ENCODE measurements at places on chromosomes 1 and 21. TPM values are rescaled to one million over a fixed set of nuclear protein-coding genes. Genes with fewer than 3 reads are reported as not detected.

DNA sequence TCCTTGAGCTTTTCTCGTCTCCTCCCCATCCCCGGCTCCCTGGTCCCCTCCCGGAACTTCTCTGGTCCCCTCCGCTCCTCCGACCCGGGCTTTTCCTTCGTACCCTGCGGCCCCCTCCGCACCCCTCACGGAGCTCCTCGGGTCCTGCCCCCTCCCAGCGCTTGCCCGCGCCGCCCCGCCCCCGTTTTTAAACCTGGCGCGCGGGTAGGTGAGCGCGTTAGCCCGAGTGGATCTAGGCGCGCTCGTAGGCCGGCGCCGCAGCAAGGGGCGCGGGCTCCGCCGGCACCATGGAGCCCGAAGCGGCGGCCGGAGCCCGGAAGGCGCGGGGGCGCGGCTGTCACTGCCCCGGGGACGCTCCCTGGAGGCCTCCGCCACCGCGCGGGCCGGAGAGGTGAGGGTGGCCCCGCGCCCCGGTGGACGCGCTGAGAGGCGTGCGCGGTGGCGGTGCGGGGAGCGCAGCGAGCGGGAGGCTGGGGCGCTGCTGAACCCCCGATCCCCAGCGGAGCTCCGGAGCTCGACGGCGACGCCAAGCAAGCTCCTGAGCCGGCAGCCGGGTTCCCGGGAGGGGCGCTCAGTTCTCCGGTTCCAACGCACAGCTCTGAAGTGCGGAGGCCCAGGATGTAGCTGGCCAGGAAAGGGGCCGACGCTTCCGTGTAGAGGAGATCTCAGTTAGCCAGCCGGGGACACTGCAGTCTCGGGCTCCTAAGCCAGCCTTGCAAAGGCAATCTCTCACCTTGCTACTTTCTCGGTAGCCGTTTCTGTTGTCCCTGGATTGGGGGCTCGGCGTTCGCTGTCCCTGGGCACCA lies at the start of gene RIPPLY3:
Gene RIPPLY3, plus strand, starts transcription at position 217 of the 806 bp plus-strand sequence. Its CDS starts 71 bp downstream, at position 288.
- no peaks in the 10 kb centered on the region for H3K36me3 ChIP-seq
- DNase-seq = no peak
- H3K4me1 ChIP-seq = no peaks in the 10 kb centered on the region
- peak within 1 kb of the TSS; percentile 27 for H3K4me3 ChIP-seq

DNA sequence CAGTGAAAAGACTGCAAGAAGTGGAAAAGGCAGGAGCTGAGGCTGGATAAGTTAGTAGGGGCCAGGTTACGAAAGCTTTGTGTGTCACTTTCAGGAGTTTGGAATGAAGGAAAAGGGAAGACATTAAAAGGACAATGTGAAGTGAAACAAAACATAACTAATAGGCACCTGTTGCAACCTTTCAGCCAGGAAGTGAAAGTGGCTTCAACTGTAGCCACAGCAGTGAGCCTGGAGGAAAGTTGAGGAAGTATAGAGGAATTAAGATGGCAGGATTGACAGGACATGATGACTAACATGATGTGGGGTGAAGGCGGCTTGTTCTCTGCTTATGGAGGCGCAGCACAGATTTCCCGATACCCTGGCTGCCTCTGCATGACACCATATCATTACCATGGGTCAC lies 68.9 kb downstream of the C4BPA start:
- no peak for DNase-seq
- H3K36me3 ChIP-seq = no peaks in the 10 kb centered on the region
- no peak overlapping the region for H3K4me3 ChIP-seq
- no peak overlapping the region for H3K27ac ChIP-seq
- no peaks in the 10 kb centered on the region for H3K4me1 ChIP-seq
- no peaks in the 10 kb centered on the region for H3K27me3 ChIP-seq

DNA sequence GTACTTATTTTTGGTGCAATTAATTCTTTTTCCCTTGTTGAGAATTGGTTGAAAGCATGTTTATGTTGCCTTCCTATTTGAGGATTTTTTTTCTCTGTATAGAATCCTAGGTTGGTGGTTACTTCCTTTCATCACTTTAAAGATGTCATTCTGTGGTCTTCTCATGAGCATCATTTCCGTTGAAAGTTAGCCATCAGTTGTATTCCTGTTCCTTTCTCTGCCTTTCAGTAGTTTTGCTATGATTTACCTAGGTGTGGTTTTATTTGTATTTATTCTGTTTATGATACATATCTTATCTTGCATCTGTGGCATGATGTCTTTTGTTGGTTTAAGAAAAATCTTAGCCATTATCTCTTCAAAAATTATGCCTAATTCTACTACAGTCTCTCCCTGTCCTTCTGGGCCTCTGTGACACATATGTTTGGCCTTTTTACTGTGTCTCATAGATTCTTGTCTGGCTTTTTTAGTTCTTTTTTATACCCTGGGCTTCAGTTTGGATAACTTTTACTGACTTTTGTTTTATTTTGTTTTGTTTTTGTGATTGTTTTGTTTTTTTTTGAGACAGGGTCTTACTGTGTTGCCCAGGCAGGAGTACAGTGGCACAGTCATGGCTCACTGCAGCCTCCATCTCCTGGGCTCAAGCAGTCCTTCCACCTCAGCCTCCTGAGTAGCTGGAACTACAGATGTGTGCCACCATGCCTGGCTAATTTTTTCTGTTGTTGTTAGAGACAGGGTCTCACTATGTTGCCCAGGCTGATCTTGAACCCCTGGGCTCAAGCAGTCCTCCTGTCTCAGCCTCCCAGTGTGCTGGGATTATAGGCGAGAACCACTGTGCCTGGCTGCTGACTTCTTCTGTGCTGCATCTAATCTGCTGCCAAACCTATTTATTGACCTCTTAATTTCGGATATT lies 24.1 kb downstream of the PTGFRN start:
- no peak overlapping the region for H3K27ac ChIP-seq
- H3K4me1 ChIP-seq = no peaks in the 10 kb centered on the region
- no peaks in the 10 kb centered on the region for H3K36me3 ChIP-seq

DNA sequence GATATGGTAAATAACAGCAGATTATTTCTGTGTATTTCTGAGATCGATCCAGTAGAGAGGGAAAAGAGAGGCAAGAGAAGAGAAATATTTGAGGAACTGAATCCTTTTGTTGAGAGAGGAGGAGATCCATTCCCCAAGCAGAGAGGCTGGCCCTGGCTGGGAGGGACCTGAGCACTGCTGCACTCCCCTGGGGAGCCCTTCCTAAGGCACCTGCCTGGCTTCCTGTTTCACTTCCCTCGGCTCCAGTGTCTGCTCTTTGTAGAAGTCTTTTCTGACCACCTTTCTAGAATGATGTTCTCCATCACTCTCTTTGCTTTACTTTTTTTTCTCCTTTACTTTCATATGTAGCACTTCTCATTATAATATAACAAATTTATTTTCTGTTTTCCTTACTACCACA lies 42.3 kb upstream of the SLC6A9 start:
- no peaks in the 10 kb centered on the region for H3K36me3 ChIP-seq
- H3K27ac ChIP-seq = no peak overlapping the region

- H3K4me3 ChIP-seq = no peak overlapping the region
- no peak for DNase-seq
- no peaks in the 10 kb centered on the region for H3K36me3 ChIP-seq
- no peaks in the 10 kb centered on the region for H3K4me1 ChIP-seq
- no peak overlapping the region for H3K27ac ChIP-seq
- H3K27me3 ChIP-seq = no peaks in the 10 kb centered on the region
These were observed 79.7 kb downstream of the KIF26B start for GRCh38 chr1:245234217-245235081.

DNA sequence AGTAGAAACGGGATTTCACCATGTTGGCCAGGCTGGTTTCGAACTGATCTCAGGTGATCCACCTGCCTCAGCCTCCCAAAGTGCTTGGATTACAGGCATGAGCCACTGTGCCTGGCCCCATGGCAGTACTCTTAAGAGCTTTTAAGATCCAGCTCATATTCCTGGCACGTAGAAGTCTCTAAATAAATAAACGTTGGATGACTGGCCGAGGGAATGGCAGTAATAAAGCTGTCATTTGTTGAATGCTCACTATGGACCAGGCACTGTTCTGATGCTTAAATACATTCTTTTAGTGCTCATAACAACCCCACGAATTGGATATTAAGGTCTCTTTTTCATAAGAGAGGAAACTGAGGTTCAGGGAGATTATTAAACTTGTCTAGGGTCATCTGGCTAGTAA lies 20.9 kb downstream of the UBIAD1 start:
- H3K36me3 ChIP-seq = peaks cover 2% of the 10 kb centered on the region
- H3K27ac ChIP-seq = no peak overlapping the region
- H3K27me3 ChIP-seq = no peaks in the 10 kb centered on the region
- no peak for DNase-seq

- no peak for DNase-seq
- H3K4me1 ChIP-seq = no peaks in the 10 kb centered on the region
- no peaks in the 10 kb centered on the region for H3K36me3 ChIP-seq
- H3K27ac ChIP-seq = no peak overlapping the region
These were observed 41.5 kb downstream of the DTL start for GRCh38 chr1:212077028-212077427.

DNA sequence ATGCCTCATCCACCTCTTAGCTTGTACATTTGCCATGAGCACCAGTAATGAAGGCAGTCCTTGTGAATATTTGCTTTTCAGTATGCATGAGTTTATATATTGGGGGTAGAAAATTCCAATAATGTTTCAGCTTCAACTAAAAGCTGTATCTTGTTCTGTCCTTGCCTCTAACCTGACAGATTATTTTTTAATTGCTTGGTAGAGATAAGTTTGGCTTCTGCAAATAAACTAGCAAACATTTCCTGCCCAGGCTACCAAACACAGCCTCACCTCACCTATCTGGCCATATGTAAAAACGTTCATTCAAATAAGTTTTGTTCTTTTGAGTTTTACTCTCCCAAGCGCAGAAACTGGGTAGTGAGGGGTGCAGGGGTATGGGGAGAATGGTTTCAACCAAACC lies 75.6 kb upstream of the HOOK1 start:
- H3K27me3 ChIP-seq = no peaks in the 10 kb centered on the region
- H3K36me3 ChIP-seq = no peaks in the 10 kb centered on the region
- no peak overlapping the region for H3K4me3 ChIP-seq
- peaks cover 8% of the 10 kb centered on the region for H3K4me1 ChIP-seq
- no peak overlapping the region for H3K27ac ChIP-seq
- DNase-seq = no peak

DNA sequence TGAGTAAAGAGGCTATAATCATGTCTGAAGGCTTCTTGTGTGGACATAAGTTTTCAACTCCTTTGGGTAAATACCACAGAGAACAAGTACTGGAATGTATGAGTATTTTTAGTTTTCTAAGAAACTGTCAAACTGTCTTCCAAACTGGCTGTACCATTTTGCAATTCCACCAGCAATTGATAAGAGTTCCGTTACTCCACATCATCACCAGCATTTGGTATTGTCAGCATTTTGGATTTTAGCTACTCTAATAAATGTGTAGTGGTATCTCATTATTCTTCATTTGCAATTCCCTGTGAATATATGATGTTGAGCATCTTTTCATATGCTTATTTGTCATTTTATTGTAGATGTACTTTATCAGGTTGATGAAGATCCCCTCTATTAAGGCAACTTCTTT lies 9.4 kb upstream of the MNDA start:
- H3K27me3 ChIP-seq = no peaks in the 10 kb centered on the region
- no peak overlapping the region for H3K27ac ChIP-seq
- no peaks in the 10 kb centered on the region for H3K4me1 ChIP-seq

GRCh38 chr1:220386494-220387195 lies 114.4 kb upstream of the RAB3GAP2 start:
- H3K27ac ChIP-seq = no peak overlapping the region
- no peaks in the 10 kb centered on the region for H3K27me3 ChIP-seq
- no peak overlapping the region for H3K4me3 ChIP-seq
- no peaks in the 10 kb centered on the region for H3K4me1 ChIP-seq
- H3K36me3 ChIP-seq = no peaks in the 10 kb centered on the region

DNA sequence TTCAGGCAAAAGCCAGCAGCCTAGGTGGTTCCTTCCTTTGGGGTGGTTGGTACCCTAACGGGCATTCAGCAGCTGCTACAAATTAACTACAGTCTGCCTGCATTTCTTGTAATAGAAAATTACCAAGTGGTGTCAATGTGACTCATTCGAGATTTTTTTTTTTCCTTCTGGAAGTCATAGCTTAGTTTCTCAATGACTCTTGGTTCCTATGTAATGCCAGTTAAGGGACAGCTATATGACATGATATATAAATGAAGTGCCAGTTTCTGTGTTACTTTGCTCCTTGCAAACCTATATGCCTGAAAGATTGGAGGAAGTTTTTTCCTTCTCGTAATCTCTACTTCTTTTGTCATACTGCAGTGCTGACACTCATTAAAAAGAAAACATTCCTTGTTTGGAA lies 2.6 kb downstream of the MGST3 start:
- no peak overlapping the region for H3K27ac ChIP-seq
- no peaks in the 10 kb centered on the region for H3K36me3 ChIP-seq
- DNase-seq = no peak
- H3K27me3 ChIP-seq = no peaks in the 10 kb centered on the region
- peaks cover 4% of the 10 kb centered on the region for H3K4me1 ChIP-seq

DNA sequence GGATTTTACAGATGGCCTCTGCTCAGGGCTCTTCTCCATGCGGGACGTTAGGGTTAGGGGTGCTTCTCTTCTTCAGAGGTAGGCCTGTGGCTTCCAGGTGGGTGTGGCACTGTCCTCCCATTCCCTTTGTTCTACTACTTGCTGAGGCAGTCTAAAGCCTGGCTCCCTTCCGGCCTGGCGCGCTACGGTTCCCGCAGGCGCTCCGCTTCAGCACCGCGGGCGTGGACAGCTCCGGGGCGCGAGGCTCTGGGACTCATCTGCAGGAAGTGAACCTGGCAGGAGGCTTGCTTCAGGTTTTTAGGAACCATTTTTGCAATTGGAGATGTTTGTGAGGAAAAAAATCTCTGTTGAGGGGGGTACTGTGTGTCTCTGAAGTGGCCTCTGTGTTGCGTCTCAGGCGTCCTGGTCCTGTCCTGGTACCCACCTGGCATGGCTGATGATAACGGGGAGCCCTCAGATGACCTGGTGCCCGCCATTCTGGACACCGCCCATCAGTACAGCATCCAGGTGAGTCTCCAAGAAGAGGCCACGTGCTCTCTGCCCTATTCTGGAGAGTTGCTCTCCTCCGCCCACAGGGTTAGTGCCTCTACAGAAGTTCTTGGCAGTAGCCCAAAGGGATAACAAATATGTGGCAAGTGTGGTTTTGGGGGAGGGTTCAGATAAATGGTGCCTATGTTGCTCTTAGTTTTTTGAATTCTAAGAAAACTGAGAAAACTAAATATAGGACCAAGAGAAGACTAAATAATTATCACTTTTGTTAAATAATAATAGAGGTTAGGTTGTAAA lies 1.9 kb downstream of the MANEAL start:
- H3K27me3 ChIP-seq = no peaks in the 10 kb centered on the region
- DNase-seq = peak; percentile 88
- H3K27ac ChIP-seq = no peak overlapping the region
- no peaks in the 10 kb centered on the region for H3K36me3 ChIP-seq

GRCh38 chr1:245091818-245092637 lies 62.8 kb upstream of the KIF26B start:
- no peaks in the 10 kb centered on the region for H3K4me1 ChIP-seq
- peaks cover 4% of the 10 kb centered on the region for H3K36me3 ChIP-seq
- H3K4me3 ChIP-seq = no peak overlapping the region

DNA sequence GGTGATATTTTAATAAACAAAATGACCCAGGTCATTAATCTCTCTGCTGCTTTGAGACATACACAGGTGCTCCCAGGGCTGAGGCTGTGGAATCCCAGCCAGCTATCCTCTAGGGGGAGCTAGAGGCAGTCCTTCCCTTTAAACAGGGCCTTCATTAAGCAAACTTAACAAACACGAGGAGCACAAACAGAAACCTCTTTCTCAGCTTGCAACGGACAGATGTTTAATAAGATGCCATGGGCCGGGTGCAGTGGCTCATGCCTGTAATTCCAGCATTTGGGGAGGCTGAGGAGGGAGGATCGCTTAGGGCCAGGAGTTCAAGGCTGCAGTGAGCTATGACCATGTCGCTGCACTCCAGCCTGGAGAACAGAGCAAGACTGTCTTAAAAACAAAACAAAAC lies 106.7 kb downstream of the HIVEP3 start:
- no peaks in the 10 kb centered on the region for H3K4me1 ChIP-seq
- H3K36me3 ChIP-seq = no peaks in the 10 kb centered on the region
- H3K27me3 ChIP-seq = no peaks in the 10 kb centered on the region
- DNase-seq = no peak

The OR2L5 gene
- total RNA-seq = not detected

The PLXNA2 gene
- total RNA-seq = 37.3 TPM

The DNAH14 gene
- 11.3 TPM for total RNA-seq

The MYOG gene
- total RNA-seq = not detected

The C1orf94 gene
- not detected for total RNA-seq
